ENCODE measurements at places on chromosomes 7 and 10.

DNA sequence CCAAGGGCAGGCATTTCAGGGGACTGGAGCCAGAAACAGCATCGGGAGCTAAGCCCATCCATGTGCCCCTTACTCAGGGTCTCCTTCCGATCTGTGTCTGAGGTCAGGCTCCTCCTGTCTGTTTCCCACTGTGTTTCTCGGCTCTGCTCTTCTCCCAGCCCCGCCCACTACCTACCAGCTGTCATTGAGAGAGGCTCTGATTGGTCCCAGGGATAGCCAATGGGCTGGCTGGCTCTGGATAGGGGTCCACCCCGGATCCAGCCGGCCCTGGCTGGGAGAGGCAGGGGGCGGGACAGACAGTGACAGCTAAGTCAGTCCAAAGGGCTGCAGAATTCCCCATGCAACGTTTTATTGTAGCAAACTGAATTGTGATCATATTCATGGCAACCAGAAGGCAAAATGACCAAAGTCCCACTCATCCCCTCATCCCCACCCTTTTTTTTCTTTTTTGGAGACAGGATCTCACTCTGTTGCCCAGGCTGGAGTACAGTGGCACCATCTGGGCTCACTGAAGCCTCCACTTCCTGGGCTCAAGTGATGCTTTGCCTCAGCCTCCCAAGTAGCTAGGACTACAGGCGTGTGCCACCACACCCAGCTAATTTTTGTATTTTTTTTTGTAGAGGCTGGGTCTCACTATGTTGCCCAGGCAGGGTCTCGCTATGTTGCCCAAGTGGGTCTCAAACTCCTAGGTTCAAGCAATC, 76.3 kb downstream of the CLIP2 start:
- DNase-seq = peak; percentile 31

- DNase-seq = no peak
These were observed 67.0 kb downstream of the EXOC4 start for GRCh38 chr7:133319842-133320241.

GRCh38 chr10:29737074-29737593, 102.4 kb upstream of the SVIL start:
- DNase-seq = no peak

DNA sequence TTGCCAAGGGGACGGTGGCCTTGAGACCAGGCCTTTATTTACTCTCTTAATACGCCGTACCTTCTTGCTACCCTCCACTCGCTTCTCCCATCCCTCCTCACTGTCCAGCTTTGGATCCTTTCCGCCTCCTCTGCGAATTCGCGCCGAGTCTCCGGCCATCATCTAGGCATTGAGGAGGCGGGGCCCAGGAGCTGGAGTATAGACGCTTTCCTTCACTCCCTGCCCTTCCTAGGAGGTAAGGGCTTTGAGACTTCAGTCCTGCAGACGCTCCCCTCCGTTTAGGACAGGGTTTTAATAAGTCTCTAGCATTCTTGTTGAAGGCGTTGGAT, 538 bp downstream of the TFAM start:
- DNase-seq = no peak

DNA sequence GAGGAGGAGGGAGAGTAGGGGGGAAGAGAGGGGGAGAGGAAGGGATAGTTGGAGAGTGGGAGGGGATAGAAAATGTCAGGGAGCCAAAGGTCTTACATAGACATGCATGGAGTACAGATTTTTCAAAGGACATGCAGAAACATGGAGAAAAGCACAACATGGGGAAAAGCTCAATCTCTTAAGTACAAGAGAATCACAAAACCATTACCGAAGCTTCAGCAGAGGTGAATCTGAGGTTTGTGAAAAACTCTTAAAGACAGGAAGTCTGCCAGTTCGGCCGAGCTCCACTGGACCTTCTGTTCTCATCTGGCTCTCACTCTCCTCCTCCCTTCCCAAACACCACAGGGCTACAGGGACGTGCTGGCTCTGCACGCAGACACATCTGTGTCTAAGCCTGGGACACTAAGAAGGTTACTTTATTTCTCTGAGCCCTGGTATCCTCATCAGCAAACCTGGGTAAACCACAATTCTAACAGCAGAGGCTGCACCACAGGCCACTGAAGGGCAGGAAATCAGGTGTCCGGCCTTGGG, 133.9 kb downstream of the COBL start:
- no peak for DNase-seq

DNA sequence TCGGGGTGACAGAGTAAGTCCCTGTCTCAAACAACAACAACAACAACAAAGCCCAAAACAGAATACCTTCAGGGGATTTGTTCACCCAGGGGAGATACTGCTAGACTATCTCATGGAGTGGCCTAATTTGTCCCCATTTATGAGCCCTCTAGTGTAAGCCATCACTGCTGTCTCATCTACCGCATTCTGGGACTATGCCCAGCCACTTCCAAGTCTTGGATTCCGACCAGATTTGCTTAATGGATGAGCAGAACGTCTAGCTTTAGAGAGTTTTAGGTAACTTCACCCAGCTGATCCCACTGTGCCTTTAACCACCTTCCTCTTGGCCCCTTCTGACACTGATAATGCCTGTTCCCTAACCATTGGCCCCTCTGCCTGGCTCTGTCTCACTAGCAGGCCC, 47.1 kb downstream of the PAPSS2 start:
- DNase-seq = no peak

GRCh38 chr10:58993480-58994221, 182.8 kb upstream of the PHYHIPL start:
- DNase-seq = no peak

DNA sequence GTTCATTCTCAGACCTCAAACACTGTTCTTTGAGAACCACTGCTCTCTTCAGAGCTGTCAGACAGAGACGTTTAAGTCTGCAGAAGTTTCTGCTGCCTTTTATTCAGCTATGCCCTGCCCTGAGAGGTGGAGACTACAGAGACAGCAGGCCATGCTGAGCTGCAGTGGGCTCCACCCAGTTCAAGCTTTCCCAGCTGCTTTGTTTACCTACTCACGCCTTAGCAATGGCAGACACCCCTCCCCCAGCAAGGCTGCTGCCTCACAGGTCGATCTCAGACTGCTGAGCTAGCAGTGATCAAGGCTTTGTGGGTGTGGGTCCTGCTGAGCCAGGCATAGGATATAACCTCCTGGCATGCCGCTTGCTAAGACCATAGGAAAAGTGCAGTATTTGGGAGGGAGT, 80.5 kb upstream of the CYP2C9 start:
- DNase-seq = no peak

DNA sequence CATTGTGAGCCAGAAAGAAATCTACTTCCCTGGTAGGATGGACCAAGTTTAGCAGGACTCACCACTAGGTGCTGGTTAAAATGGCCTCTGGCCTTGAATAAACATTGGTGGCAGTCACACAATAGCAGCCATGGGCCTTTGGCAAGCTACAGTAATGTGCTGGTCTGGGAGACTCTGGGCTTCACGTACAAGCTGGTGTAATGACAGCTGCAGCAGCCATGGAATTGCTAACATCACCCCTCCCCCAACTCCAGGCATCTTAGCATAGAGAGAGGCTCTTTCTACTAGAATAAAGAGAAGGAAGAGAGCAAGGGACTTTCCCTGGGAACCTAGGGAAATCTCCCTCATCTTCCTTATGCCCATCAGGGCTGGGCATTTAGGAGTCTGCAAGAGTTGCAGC, 205.1 kb upstream of the SEMA3A start:
- DNase-seq = no peak

DNA sequence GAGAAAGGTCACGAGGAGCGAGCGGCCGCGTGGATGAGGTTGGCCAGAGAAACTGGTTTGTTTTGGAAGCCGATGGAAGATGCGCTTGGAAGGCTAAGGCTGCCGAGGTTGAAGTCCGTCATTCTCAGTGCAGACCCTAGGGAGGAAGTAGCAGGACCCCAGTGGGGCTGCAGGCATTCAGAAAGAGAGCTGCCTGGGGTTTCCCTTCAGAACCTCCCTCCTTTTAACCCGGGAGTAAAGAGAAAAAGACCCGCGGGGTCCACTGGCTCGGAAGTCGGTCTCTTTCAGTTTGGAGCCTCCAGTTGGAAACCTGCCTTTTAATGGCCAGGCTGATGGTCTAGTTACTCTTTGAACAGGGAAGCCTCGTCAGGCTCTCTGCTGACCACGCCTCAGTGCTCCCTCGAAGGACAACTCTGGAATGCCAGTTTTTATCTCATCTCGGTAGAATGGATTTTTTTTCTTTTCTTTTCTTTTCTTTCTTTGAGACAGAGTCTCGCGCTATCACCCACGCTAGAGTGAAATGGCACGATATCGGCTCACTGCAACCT, 188.6 kb downstream of the CUX1 start:
- no peak for DNase-seq

DNA sequence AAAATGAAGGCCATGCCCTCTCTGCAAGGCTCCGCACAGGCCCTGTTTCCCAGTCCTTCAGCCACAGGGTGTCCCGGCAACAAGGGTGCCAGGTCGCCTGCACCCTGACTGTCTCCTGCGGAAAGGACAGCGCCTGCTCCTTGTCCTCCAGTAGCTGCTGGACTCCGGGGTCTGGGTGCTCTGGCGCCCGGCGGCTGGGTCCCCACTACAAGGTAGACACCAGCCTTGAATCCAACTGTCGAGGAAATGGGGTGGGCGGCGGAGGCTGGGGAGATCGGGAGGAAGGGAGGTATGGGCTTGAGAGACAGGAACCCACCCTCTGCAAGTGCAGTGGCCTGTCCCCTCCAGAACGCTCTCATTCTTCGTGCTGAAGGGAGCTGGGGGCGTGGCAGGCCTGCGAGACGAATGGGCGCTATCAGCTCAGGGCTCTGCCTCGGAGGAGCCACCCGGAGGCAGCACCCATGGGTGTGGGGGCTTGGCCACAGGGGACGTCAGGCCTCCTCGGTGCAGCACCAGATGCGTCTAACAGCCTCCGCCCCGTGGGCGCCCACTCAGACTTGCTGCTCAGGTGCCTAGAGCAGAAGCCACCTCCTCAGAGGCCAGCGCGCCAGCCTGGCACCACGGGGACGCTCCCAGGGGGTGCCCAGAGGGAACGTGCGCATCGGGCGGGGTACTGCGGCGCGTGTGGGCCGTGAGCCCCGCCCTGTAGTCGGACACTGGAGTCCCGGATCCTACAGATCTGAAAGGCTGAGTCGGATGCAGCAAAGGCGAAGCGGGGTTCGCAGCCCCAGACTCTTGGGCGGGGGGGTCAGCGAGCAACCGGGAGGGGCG, 15.6 kb downstream of the ADAM8 start:
- no peak for DNase-seq

- peak; percentile 19 for DNase-seq
These were observed 123.4 kb downstream of the NT5C2 start for GRCh38 chr10:103069453-103070331.

- no peak for DNase-seq
These were observed 512.2 kb downstream of the GATA3 start for GRCh38 chr10:8566737-8567136.

DNA sequence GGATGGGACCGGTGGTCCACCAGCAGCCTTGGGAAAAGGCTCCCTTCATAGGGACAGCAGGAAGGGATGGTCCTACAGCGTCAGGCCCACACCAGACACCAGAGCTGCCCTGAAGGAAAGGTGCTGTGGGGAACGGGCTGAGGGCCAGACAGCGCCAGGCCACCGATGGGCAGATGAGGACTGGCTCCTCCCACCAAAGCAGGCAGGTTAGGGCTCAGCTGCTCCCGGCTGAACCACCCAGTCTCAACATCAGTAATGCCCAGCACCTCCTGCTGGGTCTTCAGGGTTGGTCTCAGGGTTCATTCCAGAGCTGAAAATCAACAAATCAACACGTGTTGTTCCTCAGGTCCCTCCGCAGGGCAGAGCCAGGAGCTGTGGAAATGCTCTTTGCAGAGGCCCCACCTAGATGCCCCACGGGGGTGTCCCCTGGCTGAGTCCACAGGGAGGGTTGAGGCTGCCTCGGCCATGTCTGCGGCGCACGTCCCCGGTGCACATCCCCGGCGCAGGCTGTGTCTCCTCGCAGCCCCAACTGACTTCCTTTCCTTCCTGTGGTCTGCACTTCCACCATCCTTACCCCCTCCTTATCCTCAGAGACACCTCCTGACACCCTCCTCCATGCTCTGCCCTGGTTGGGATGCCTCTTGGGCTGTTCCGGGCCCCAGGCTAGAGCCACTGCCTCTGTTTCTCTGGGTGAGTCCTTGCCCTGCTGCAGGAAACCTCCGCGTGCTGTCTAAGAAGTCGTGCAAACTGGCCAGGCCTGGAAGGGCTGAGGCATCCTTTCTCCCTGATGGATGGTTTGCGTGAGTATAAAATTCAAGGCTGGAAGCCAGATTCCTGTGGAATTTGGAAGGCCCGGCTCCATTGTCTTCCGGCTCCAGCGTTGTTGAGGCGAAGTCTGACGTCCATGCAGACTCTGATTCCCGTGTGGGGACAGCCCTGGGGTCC, 32.8 kb upstream of the CFAP46 start:
- no peak for DNase-seq

GRCh38 chr10:88292185-88292514, 291.0 kb downstream of the RNLS start:
- no peak for DNase-seq

DNA sequence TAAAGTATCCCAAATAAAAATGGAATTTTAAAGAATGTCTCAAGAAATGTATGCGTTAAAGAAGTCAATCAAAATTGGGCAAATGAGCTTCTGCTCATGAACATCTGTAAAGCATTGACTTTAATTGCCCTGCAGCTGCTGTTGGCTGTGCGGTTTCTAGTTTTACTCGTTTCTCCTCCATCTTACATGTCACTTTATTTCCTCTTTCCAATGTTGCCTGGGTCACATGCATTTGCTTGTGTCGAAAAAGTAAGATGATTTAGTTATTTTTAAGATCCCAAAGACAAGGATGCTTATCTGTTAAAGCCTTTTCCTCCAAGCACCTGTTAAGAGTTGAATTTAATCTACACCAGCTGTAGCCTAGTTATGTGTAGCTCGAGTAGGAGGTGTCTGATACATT, 310.4 kb downstream of the EXOC4 start:
- DNase-seq = no peak

DNA sequence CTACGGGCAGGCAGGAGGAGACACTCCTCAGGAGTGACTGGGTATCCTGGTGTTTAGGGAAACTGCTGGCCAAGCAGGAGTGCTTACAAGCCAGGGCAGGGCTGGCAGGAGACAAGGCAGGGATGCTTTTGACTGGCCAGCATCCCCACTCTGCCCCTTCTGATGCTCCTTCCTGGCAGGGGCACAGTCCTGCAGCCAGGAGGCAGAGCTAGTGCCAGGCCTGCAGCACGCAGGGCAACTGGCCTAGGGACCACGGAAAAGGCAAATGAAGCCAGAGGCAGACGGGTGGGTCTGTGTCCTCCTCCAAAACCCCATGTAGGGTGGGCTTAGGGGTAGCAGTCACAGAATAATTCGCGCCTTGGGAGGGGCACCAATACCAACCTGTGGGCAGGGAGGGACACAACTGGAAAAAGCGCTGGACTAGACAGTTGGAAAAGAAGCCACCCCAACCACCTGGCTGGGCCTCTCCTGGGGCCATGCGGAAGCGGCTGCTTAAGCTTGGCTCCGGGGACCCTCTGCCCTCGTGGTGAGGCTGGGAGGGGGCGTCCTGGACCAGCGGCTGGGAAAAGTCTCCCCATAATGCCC, 4.8 kb downstream of the IMPDH1 start:
- no peak for DNase-seq

GRCh38 chr7:116028787-116029186, 1.8 kb downstream of the TFEC start:
- DNase-seq = no peak
